ENCODE measurements at places on chromosomes 3 and 15.

DNA sequence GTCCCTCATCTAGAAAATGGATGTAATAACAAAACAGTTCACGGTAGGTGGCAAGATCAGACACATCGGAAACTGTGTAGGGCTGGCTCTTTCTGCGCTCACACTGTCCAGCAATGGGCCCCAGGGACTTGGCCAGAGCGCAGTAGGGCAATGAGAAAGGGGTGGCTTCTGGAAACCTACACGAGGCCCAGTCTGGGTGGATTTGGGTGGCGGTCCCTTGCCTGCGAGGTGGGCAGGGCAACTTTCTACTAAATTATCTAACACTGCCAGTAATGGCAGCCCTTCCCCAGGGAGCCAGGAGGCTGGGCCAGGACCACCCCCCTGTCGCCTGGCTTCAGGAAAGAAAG lies 2.1 kb upstream of the TNK2 start:
- no peak for DNase-seq

DNA sequence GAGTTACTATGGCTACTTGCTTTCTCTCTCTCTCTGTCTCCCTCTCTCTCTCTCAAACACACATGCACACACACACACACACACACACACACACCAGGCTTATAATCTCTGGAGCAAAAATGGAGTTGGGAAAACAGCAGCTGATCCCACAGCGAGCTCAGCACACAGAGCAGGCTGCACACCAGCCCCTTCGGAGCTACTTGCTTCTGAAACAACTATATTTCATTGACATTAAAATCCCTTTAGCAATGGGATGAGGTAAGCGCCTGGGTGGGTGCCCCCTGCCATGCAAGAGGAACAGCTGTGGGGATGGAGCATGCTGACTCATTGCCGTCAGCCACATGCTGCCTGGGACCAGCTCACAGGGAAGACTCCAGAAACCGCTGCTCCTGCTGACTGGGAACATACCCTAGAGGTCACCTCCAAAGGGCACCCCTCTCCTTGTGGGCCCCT lies 45.7 kb downstream of the B3GNT5 start:
- DNase-seq = no peak

DNA sequence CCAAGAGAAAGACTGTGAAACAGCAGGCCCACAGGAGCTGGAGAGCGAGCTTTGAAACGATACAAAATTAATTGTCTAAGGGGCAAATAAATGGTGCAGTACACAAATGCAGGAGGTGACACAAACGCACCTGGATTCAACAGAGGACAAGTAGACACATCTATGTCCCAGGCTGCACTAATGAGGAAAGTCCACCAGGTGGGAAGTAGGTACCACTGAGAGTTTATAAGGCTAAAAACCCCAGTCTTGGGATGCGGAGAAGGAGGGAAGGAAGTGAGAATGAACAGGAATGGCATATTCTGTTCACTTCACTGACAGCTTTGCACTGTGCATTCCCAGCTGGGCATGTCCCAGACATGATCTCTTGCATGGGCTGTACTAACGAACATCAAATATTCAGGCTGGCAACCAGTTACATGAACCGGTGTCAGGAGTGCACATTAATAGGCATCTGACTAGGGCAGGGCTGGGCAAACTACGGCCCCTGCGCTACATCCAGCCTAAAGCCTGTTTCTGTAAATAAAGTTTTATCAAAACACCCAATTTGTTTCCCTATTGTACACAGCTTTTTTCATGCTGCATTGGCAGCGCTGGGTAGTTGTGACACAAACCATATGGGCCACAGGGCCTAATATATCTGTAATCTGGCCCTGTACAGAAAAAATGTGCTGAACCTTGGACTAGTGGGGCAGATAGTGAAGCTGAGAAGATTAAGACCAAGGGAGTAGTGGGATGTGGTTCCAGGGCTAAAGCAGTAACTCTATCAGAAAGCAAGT lies 107.0 kb downstream of the IGF2BP2 start:
- DNase-seq = no peak

- no peak for DNase-seq
Observed at GRCh38 chr3:137081711-137082110, 123.9 kb downstream of the IL20RB start.

DNA sequence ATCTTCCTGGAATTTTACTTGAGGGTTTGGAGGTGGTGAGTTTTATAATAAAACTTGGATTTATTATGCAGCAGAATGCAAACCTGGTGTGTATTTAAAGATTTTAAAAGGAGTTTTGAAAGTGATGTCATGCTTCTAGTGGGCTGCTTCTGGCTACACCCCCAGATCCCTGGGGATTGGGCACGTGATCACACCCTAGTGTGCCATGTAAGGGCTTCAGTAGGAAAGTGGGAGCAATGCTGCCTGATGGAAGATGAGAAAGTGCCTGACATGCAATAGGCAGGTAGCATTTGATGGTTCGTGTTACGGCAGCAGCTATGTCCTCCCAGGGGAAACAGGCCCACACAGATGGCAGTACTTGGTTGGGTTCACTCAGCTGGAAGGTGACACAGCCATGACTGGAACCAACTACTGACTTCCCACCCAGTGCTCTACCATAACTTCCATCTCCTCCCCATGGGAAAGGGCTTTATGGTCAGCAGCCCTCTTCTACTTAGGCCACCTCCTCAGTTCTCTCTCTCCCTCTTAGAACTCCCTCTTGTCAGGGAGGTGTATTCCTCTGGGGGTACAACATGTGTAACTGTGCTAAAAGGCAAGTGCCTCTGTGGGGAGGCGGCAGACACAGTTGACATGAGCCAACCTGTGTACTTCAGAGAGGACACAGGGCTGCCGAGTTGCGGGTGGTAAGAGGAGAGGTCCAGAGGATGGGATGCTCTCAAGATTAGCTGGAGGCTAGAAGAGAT lies 5.6 kb downstream of the ITPKA start:
- no peak for DNase-seq

- DNase-seq = no peak
Observed at GRCh38 chr3:188581365-188581764, 427.4 kb downstream of the LPP start.
